ENCODE measurements at places on chromosomes 2 and 18.

- DNase-seq = no peak
Measured at GRCh38 chr2:18520451-18521425, 39.7 kb downstream of the RDH14 start.

DNA sequence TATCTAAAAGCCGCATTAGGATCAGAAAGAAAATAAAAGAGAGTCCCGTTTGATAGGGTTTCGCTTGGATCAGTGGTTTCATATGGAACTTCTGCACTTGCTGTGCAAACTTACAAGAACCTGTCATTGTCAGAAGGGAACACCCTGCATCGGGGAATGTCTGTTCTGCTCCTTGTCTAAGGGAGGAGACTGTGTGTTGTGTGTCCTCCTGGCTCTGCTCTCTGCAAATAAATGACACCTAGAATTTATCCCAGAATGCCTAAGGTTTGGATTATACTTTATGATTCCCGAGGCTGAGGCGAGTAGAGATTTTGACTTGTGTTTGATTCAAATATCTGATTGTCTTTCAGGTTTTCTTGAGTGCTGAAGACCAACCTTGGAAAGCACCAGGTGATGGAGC, 785.1 kb downstream of the GALR1 start:
- DNase-seq = no peak

- no peak for DNase-seq
Measured at GRCh38 chr2:169997140-169997887, 170.1 kb downstream of the UBR3 start.

GRCh38 chr2:24228470-24228869, 53.6 kb downstream of the FAM228A start:
- no peak for DNase-seq

Measured in GM04503 (cell line).